ENCODE measurements at places on chromosomes 16 and 17.

- DNase-seq = no peak
Measured at GRCh38 chr16:12170103-12171040, 193.8 kb downstream of the SNX29 start.

DNA sequence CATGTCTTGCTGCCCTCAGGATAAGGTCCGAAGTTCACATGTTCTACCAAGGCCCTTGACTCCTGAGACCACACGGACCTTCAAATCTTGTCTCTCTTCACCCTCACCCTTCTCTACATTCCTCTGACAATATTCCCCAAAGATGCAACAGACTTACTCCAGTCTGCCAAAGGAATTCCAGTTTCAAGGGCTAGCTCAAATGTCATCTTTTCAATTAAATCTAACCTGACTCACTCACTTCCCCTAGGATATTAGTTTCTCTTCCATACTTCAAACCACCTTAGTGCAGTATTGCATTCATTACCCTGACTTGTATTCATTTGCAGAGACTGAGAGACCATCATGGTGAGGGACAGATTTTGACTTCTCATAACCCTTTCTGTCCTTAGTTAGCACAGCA is 59.6 kb upstream of the ADCY9 start:
- DNase-seq = no peak

GRCh38 chr16:24671455-24671954 is 57.9 kb upstream of the TNRC6A start:
- DNase-seq = no peak

GRCh38 chr16:65601781-65602180 is 479.9 kb upstream of the CDH11 start:
- no peak for DNase-seq

- DNase-seq = no peak
Measured at GRCh38 chr16:88292007-88292970, 90.5 kb upstream of the ZNF469 start.

- DNase-seq = no peak
Measured at GRCh38 chr17:51491416-51491815, 231.1 kb downstream of the UTP18 start.

GRCh38 chr16:84788920-84789391 is 30.8 kb upstream of the CRISPLD2 start:
- no peak for DNase-seq

GRCh38 chr16:11725457-11725856 is 17.2 kb downstream of the TXNDC11 start:
- no peak for DNase-seq

DNA sequence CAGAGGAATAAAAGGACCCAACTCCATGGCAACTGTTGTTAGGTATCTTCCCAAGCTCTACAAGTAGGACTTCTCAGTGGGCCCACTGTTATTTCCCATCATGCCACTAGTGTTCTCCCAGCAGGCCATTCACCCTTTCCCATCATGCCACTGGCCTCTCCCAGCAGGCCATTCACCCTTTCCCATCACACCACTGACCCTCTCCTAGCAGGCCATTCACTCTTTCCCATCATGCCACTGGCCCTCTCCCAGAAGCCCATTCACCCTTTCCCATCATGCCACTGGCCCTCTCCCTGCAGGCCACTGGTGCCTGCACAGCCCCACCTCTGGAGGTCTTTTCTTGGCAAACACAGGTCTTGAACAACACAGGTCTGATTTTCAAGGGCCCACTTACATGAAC is 36.3 kb downstream of the IFT140 start:
- DNase-seq = no peak

GRCh38 chr16:2447920-2448583 is 11.9 kb upstream of the TEDC2 start:
- DNase-seq = no peak

DNA sequence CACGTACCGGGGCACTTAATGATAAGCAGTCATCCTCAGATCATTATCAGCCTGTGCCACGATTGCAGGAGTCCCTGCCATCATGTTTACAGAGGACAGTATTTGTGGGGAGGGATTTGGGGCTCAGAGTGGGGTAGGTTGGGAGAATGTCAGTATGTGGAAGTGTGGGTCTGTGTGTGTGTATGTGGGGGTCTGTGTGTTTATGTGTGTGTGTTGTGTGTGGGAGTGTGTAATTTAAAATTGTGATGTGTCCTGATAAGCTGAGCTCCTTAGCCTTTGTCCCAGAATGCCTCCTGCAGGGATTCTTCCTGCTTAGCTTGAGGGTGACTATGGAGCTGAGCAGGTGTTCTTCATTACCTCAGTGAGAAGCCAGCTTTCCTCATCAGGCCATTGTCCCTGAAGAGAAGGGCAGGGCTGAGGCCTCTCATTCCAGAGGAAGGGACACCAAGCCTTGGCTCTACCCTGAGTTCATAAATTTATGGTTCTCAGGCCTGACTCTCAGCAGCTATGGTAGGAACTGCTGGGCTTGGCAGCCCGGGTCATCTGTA is 13.5 kb upstream of the EFCAB13 start:
- DNase-seq = no peak

DNA sequence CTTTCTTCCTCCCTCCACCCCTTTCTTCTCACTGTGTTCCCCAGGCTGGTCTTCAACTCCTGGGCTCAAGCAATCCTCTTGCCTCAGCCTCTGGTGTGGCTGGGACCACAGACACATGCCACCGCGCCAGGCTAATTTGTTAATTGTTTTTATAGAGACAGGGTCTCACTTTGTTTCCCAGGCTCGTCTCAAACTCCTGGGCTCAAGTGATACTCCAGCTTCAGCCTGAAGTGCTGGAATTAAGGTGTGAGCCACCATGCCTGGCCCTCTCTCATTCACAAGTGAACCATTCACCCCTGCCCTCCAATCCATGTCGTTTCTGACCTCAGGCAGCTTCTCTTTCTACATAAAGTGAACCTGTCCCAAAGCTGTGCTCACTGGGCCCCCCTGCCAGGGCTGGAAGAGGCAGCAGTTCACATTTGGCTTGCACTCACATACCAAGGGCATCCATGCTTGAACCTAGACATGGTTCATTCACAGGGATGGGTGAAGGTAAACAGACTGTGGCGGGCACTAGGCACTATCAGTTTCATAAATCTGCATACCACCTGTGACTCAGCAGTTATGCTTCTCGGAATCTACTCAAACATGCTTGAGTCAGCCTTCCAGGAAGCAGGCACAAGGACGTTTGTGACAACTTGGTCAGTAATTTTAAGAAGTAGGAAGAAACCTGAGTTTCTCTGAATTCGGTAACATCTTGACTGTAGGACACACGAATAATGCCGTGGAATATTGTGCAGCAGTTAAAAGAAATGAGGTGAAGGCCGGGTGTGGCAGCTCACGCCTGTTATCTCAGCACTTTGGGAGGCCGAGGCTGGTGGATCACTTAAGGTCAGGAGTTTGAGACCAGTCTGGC is 6.0 kb upstream of the RNF213 start:
- DNase-seq = no peak

GRCh38 chr17:66518677-66519076 is 216.3 kb downstream of the PRKCA start:
- no peak for DNase-seq

DNA sequence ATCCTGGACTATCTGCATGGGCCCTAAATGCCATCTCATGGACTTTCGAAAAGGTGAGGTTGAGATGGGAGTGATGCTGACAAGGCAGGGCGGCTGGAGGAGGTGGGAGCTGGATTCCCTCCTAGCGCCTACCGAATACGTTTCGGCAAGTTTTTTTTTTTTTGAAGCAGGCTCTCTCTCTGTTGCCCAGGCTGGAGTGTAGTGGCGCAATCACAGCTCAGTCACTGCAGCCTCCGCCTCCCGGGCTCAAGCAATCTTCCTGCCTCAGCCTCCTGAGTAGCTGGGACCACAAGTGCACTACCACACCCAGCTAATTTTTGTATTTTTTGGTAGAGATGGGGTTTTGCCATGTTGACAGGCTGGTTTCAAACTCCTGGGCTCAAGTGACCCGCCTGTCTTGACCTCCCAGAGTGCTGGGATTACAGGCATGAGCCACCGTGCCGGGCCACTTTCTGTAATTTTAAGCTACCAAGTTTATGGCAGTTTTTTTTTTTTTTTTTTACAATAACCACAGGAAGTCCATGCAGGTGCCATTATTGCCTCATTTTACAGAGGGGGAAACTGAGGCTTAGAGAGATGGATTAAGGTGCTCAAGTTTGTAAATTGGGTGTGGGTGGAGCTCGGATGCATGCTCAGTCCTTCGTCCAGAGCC is 246.4 kb downstream of the PRKCA start:
- no peak for DNase-seq

DNA sequence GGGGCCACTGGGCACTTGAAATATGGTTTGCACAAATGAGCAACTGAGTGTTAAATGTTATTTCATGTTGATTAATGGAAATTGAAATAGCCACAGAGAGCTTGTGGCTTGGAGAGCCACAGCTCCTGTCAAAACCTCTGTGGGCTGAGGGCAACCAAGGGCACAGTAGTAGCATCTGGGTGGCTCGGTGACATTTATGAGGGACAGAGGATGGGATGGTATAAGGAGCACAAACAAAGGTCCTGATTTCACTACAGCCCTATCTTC is 215.9 kb downstream of the SOX9 start:
- no peak for DNase-seq

- DNase-seq = no peak
Measured at GRCh38 chr16:74322301-74322710, 25.7 kb downstream of the PSMD7 start.

DNA sequence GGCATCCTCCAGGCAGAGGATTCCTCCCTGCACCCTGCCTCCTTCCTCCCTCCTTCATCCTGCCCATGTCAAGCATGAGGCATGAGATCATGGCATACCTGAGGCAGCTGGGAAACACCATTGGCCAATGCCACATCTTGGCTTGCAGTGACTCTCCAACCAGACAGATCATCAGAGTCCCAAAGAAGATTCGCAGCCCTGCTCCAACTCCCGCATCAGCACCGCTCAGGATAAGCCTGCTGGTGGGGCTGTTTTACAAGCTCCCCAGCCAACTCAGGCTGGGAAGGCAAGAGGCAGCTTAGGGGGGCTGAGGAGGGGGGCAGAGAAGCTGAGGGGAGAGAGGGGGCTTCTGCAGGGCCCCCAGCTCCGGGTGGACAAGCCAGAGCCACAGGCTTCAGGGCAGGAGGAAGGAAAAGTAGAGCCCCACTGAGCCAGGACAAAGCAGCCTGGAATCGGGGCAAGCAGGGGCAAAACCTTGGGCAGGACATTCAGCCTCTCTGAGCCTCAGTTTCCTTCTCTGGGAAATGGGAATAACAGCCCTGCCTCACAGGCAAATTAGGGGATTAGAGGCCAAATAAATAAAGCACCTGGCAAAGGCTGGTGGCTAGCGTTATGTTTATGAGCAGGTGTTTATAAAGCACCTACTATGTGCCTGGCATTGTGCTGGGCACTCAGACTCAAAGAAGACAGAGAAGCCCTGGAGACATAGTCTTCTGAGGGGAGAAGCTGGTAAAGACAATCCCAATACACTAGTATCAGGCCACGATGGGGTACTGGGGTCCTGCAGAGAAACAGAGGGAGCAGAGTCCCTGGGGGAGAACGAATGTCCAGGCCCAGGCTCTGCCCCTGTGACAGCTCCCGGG is 88.1 kb downstream of the GOSR1 start:
- peak; percentile 19 for DNase-seq

- no peak for DNase-seq
Measured at GRCh38 chr17:56809820-56810179, 23.9 kb downstream of the C17orf67 start.

- no peak for DNase-seq
Measured at GRCh38 chr17:8188263-8188839, 1.6 kb downstream of the BORCS6 start.

DNA sequence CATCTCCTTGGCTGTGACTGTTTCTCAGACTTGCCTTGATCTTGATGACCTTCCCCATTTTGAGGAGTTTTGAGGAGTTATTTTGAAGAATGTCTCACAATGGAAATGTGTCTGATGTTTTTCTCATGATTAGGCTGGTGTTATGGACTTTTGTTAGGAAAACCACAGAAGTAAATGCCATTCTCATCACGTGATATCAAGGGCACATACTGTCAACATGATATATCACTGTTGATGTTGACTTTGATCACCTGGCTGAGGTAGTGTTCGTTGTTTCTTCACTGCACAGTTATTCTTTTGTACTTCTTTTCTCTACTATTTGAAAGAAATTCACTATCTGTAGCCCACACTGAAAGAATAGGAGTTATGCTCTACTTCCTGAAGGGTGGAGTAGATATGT is 194.7 kb upstream of the MPHOSPH6 start:
- no peak for DNase-seq

- no peak for DNase-seq
Measured at GRCh38 chr16:50881956-50882355, 140.1 kb downstream of the CYLD start.

- no peak for DNase-seq
Measured at GRCh38 chr17:55308613-55309391, 44.0 kb downstream of the HLF start.

DNA sequence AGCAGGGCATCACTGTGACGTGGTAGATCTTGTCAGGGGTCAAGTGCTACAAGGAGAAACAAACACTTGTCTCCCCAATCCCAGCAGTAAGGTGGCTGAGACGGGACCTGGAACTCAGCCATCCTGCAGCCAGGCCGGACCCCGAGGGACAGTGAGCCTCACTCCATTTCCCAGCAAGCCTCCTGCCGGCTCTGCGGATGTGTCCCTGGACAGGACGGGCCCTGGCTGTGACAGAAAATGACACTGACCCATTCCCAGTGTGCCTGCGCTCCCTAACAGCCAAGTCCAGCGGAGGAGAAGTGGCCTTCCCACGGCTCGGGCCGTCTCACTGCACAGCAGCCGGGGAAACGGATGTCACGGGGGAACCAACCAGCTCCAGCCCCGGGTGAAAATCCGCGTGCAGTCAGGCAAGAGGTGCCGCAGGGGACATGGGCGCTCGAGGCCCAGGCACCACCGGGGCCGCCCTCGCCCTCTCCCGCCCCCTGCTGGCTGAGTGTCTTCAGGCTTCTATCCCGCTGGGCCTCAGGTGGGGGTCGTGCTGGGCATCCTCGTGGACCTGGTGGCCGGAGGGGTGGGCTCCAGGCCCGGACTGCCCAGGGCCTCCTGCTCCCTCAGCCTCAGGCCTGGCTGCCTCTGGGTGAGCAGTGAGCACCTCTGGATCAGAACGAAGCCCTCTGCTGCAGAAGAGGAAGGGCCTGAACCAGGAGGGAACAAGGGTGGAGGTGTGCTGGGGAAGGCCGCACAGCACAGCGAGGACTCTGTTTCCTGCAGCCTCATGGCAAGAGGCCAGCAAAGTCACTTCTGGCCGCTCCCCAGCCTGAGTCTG is 6.7 kb downstream of the HAGHL start:
- peak; percentile 84 for DNase-seq

DNA sequence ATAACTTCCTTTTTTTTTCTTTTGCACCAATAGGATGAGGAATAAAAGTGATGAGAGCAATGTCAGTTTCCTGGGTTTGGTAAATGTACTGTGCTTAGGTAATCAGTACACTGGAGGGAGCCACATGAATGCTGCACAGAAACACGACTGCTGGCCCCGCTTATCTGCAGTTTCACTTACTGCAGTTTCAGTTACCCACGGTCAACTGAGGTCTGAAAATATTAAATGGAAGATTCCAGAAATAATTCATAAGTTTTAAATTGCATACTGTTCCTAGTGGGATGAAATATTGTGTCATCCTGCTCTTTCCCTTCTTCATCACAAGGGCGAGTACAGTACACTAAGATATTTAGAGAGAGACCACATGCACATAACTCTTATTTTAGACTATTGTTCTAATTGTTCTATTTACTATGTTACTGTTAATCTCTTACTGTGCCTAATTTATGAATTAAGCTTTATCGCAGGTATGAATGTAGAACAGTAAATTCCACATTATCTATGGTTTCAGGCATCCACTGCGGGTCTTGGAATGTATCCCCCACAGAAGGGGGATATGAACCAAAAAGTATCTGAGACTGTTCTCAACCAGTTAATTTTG is 6.4 kb upstream of the LGALS3BP start:
- DNase-seq = no peak
